ENCODE measurements at places on chromosomes 4 and X. TPM values are rescaled to one million over a fixed set of nuclear protein-coding genes. Genes with fewer than 3 reads are reported as not detected.

Gene PCDH19
- total RNA-seq = not detected

Gene TCEAL6
- total RNA-seq = not detected

- DNase-seq = no peak
Observed at GRCh38 chr4:105440890-105441289, 33.0 kb downstream of the PPA2 start.

DNA sequence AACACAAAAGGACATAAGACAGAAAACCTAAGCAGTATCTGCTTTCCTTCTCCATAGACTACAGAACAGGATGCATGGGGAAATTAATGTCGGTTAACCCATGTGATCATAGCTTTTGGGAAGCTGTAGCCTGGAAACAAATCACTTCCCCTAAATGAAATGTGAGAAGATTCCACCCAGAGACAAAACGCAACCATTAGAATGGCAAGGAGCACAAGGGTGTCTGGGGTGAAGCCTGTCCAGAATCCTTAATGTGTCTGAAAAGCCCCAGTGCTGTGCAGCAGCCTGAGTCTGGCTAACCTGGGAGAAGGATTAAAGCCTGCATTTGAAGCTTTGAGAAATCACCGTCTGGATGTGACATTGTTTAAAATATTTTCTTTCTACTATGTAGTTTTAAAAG lies 213.3 kb downstream of the ANKRD50 start:
- no peak for DNase-seq

DNA sequence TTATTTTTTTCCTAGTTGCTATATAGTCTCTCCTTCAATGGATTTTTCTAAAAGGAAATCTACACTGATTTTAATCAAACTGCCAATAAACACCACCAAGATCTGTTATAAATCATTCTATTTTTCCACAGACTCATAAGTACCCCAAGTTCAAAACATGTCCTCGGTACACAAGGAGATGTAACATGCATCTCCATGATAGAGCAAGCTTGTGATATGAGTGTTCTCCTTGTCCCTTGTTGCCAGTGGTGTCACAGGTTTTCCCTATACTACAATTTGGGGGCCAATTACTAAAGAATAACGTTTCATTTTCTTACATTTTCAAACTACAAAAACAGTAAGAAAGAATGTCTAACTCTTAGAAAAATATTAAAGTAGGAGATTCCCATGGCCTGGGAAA lies 491 bp downstream of the ARHGEF6 start:
- DNase-seq = no peak

DNA sequence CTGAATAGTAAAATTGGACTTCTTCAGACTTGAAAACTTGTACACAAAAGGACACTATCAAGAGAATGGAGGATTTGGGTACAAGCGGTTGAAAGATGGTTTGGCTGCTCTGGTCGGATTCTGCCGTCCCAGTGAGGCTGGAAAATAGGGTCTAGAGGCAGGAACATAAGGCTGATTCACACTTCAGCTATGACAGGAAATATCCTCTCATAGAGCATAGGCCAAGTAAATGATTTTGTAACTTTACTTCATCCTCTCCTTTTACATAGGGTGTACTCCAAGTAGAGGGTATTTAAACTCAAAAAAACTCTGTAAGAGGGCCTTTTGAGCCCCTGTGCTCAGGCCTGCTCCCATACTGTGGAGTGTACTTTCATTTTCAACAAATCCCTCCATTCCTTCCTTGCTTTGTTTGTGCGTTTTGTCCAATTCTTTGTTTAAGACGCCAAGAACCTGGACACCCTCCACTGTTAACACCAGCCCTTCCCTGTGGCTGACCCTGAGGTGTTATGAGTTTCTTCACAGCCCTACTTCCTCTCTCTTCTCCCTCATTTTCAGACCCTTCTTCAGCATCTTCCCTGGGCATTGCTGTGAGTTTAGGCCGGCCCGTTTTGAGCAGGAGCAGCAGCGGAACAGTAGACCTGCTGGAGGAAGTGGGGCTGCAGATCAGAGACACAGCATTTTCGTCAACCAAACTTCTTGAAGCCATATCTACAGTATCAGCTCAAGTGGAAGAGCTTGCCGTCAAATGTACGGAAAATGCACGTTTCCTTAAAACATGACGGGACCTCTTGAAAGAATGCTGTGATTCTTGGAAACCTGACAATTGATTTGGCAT lies 7.2 kb downstream of the PGAM4 start:
- DNase-seq = peak; percentile 4

DNA sequence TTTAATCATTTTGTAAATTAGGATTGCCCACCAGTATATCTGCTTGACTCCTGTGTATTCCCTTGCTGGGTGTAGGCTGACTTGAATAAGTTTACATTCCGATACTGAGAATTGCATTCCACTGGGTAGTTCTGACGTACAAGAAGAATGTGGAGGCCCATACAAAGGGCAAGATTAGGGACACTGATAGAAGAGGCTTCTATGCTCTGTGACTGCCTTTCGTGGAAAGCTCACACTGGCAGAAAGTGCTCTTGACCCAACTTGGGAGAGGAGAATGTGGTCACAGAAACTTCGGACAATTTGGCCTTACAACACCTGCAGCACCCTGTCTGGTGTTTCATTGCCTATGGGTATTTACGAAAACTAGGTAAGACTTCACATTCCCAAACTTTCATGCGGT lies 126.3 kb downstream of the RAPGEF2 start:
- peak; percentile 94 for DNase-seq
